ENCODE measurements at places on chromosomes 13 and 19.

DNA sequence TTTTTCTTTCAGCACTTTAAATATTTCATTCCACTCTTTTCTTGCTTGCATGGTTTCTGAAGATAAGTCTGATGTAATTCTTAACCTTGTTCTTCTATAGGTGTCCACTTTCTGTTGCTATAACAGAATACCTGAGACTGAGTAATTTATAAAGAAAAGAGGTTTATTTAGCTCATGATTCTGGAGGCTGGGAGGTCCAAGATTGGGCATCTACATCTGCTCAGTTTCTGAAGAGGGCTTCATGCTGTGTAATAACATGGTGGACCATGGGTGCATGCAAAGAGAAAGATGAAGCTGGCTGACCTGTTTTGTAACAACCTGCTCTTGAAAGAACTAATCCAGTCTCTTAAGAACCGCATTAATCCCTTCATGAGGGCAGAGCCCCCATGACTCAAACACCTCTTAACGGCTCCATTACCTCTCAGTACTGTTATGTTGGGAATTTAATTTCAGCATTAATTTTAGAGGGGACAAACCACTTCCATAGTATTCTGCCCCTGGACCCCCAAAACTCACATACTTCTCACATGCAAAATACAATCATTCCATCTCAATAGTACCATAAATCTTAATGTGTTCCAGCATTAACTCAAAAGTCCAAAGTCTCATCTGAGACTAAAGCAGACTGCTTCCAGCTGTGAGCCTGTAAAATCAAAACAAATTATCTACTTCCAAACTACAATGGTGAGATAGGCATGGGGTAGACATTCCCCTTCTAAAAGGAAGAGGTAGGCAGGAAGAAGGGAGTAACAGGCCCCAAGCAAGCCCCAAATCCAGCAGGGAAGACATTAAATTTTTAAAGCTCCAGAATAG, 9.6 kb upstream of the FGF9 start:
- no peak for DNase-seq

- no peak for DNase-seq
Measured at GRCh38 chr13:28751175-28751960, 32.6 kb upstream of the SLC46A3 start.

DNA sequence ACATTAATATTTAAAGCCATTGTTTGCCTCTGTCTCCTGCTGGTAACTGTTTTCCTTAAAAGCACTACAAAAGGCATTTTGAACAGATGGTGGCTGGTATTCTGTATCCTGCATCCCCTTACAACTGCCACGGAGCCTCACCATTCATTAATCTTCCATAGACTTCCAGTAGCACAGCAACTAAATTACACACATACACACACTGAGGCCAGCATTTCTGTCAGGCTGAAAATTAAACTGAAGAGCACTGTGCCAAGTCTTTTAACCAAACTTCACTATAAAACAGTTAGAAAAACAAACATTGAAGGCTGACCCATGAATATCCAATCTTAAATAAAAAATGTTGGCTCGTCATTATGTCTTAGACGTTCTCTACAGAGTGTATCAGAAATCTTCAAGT, 697.8 kb downstream of the DACH1 start:
- DNase-seq = no peak

DNA sequence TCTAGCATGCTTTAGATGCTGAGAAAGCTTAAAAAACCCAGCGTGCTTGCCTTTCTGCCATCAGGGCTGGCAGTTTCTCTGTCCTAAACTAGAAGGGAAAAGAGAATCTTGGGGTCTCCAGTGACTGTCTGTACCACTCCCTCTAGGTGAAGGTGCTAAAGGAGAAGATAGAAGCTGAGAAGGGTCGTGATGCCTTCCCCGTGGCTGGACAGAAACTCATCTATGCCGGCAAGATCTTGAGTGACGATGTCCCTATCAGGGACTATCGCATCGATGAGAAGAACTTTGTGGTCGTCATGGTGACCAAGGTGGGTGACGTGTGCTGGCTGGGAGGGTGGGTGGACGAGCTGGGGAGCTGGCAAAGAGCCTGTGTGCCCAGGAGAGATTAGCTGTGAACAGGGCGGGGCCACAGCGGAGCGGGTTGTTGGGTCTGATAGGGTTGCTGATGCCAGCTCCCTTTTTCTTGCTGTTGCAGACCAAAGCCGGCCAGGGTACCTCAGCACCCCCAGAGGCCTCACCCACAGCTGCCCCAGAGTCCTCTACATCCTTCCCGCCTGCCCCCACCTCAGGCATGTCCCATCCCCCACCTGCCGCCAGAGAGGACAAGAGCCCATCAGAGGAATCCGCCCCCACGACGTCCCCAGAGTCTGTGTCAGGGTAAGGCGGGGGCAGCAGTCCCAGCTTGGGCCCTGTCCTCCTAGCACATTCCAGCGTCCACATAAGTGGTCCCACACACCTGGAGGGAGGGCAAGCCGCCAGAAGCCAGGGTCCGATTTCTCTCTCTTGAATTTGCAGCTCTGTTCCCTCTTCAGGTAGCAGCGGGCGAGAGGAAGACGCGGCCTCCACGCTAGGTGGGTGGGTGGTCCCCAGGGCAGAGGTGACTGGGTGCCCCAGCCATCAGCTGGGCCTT, 2.3 kb downstream of the RAD23A start:
- DNase-seq = no peak

GRCh38 chr13:36412736-36413135, 19.6 kb upstream of the CCNA1 start:
- DNase-seq = no peak

GRCh38 chr19:20271215-20271926, 104.4 kb downstream of the ZNF486 start:
- no peak for DNase-seq

DNA sequence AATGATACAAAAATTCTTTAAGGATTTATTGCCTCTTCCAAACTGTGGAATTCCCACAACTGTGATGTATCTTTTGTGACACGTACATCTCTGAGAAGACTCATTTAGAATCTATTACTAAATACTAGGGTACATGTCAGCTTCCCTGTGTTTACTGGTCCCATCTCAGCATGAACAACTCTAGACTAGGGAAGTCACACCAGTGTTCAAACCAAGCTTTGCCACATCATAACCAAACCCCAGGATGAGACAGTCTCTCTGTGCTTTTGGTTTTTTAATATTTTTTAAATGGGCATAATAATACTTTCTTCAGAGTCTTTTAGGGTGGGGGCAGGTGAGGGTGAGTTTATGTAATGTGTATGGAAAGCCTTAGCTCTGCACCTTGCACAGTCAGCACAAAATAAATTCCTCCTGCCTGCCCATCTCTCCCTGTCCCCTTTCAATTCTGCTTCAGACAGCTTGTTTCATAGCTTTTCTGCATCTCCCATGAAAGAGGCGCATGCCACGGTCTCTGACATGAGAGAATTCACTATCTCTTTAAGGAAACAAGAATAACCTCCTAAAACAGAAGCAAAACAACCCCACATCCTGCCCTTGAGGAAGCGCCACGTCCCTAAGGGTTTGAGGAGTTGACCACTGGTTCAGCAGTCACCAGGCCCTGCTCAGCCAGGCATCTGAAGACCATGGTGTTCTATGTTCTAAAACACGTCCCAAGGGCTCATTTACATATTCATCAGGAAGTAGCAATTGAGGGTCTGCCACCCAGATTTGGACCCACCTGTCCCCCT, 174.5 kb downstream of the USP12 start:
- DNase-seq = no peak

GRCh38 chr19:14475251-14476073, at the start of gene PTGER1:
PTGER1 (minus strand) TSS chr19:14475354; CDS start chr19:14474320, 1,034 bp downstream.
- DNase-seq = no peak

DNA sequence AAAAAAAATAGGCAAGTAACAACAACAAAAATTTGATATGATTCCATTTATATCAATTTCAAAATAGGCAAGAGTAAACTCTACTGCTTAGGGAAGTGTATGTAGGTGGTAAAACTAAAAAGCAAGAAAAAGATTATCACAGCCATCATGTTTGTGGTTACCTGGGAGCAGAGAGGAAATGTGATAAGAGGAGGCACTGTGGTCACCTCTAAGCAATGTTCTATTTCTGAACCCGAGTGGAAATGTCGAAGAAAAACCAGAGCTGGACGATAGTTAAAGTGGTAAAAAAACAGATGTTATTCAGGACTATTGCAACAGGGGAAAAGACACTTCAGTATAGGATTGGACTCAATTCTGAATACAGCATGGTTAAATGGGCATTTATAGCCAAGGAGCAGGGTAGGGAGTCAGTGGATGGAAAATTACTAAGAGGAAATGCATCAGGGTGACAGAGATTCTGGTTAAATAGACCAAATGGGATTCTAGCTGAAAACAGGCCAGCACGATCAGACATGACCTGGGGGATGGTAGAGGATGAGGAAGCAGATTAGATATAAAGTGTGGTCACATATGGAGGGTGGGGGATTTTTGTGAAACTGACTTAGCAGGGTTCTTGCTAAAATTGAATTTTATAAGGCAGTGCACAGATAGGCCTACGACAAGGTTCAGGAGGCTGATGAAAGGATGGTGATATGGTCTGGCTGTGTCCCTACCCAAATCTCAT, 6.0 kb upstream of the TEX30 start:
- no peak for DNase-seq

GRCh38 chr19:17658666-17659065, 29.5 kb downstream of the UNC13A start:
- DNase-seq = no peak

DNA sequence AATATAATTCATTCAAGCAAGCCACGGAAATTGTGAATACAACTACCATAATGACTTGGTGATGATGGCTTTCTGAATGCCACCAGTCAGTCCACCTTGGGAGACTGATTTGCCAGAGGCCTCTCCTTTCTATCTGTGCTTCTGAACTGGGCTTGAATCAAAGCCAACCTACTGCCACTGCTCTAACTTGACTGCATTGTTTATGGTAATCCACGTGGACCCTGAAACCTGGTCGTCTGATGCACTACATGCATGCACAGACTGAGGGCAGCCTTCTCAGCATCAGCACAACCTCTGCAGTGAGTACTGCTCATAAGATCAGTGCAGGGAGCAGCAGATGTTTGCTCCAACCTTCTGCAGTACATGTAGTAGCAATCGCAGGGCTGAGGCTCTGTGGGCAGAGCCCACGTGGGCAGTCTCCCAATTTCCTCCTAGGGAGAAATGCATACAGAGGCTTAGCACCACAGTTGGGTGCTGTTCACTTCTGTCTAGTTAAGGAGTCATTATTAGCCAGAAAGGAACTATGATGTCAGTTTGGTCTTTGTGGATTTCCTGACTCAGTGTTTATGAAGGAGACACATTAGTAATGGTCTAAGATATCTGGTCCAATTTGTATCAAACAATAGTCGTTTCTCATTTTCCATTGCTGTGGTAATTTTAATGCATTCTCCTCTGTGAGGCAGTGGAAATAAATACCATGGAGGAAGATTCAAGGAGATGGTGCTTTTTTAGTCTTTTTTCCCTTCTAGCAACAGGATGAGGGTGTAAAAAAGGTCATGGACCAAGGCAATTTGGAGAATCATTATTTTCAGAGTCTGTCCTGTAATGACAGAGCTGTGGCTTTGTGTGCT, 82.5 kb downstream of the AKAP11 start:
- DNase-seq = no peak
